Foreskin fibroblast (primary cell): ENCODE measurements at places on chromosomes 5 and 9.

DNA sequence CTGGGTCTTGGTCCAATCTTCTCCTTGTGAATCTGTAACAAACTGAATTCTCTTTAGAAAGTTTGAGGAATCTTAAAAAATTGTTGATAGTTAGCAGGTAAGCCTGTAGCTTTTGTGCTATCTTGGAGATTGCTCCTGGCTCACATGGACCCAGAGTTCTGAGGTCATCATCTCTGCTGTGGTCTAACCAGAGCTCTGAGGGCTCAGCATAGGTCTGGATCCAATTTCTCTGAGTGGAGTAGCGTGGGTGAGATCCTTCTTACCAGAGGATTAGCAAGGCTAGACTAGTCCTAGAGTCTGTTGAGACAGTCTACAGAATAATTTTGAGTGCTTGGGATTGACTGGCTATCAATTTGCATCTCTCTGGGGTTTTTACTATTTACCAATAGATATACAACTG, 60.5 kb upstream of the IL6ST start:
- peak; percentile 67 for DNase-seq

GRCh38 chr5:135030956-135031812, 2.8 kb downstream of the PITX1 start:
- DNase-seq, result no peak

DNA sequence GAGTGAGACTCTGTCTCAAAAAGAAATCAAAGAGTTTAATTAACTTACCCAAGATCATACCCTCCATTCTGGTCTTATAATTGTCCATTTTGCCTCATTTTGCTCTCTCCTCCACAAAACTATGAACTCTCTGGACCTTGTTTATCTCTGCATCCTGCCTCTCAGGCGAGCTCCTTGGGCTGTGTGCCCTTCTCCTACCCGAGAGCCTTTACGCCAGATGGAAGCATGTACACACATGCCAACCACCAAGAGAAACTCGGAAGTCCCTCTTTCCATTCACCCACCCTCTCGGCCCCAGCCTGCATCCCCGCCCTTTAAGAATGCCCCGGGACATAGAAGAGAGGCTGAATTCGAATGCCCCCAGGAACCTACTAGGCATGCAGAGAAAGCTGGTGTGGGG, 25.9 kb downstream of the CPLX2 start:
- no peak for DNase-seq

- no peak for DNase-seq
Observed at GRCh38 chr5:145585443-145586148, 249.5 kb downstream of the PRELID2 start.

GRCh38 chr5:148540647-148541046, 113.7 kb downstream of the HTR4 start:
- peak; percentile 2 for DNase-seq

DNA sequence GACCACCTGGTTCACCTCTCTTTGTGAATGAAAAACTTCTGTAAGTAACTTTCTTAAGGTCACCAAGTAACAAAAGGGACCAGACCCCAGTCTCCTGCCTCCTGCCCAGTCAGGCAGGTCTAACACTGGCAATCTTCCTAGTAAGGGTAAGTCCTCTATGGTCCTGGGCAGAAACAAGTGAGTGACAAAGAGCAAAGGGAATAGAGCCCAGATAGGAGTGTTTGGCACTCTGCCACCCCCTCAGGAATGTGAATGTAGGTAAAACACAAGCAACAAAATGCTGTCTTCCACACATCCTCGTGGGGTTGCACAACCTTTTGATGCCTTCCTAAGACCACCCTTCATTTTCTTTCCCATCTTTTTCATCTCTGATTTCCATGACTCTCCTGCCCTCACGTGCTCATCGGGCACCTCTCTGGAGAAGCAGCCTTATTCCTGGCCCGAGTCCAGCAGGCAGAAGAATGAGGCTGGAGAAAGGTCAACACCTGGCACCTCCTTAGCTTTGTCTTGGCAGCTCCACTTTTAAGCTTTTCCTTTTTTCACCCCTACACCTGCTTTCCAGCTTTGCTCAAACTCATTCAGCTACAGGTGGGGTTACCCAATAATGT, 90.2 kb upstream of the LHFPL2 start:
- no peak for DNase-seq

DNA sequence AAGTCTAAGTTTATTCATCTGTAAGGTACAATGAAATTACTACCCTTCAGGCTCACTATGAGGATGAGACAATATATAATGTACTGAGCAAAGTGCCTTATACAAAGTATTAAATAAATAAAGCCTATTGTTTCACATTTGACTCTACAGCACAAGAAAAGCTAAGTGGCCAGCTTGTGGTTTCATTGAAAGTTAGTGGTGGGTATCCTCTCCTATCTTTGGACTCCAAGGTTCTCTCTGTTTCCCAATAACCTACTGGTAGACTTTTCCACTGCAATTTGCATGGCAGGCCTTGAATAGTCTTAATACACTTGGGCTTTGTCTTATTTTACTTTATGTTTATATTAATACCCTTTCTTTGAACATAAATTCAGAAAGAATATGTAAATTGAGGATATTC, 262.7 kb downstream of the DEPDC1B start:
- DNase-seq, result no peak

GRCh38 chr5:169083394-169084018, 217.4 kb downstream of the SLIT3 start:
- no peak for DNase-seq

DNA sequence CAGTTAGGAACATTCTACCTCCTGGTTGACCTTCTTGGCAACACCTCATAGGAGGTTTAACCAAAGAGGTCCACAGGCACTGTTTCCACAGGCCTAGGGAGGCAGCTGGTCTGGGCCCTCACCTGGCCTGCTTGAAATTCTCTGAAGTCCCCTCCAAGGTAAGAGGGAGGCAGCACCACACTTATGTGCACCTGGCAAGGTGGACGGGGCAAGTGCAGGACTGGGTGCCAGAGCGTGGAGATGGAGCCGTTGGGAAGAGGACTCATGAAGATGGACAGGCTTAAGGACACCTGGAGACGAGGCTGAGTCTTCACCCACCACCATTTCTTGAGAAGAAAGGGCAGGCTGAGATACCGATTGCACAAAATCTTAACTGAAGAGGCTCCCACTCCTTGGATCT, 6.6 kb upstream of the BARHL1 start:
- no peak for DNase-seq

- DNase-seq, result no peak
Observed at GRCh38 chr9:3887786-3888496, 362.1 kb upstream of the RFX3 start.

DNA sequence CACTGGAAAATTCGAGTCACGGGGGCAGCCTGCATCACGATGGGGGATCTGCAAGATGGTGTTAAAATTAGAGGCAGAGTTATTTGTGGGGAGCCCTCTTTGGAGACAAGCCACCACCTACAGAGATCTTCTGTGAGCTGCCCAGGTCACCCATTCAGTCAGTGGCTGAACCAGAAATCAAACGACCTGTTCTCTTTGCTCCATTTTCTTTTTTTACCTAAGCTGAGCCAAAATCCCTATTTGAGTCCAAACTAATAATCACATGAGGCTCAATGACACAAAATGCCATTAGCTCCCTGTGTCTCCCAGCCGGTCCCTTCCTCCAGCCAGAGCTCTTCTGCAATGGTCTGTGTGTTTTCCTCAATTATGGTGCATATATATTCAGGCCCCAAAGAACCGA, 394.2 kb downstream of the AGTPBP1 start:
- no peak for DNase-seq

- no peak for DNase-seq
Observed at GRCh38 chr9:35771943-35772342, 17.9 kb upstream of the MSMP start.

- peak; percentile 90 for DNase-seq
Observed at GRCh38 chr5:167294882-167295680, 996.4 kb upstream of the WWC1 start.

- DNase-seq, result peak; percentile 1
Observed at GRCh38 chr5:91607675-91608074, 224.6 kb upstream of the ARRDC3 start.

- DNase-seq, result peak; percentile 75
Observed at GRCh38 chr5:160269017-160269416, 39.7 kb downstream of the FABP6 start.

GRCh38 chr5:120314191-120314590, 149.9 kb upstream of the PRR16 start:
- peak; percentile 24 for DNase-seq

DNA sequence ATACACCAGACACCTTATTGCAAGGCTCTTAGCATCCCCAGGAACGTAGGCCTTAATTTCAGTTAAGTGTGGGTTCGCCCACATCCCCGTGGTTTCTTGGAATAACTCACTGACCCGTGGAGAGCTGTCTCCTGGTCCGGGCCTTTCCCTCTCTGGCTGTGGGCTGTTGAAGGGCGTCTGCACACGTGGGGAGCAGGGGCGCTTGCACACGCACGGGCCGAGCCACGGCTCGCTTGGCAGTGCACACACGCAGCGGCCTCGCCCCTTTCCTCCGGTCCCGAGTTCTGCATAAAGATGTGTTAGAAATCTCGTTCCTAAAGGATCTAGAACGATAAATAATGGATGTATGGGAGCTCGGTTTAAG, 141.9 kb downstream of the PBX3 start:
- no peak for DNase-seq

- no peak for DNase-seq
Observed at GRCh38 chr9:124830593-124830992, 22.7 kb upstream of the WDR38 start.

- DNase-seq, result no peak
Observed at GRCh38 chr5:6875376-6875775, 162.1 kb downstream of the TENT4A start.

DNA sequence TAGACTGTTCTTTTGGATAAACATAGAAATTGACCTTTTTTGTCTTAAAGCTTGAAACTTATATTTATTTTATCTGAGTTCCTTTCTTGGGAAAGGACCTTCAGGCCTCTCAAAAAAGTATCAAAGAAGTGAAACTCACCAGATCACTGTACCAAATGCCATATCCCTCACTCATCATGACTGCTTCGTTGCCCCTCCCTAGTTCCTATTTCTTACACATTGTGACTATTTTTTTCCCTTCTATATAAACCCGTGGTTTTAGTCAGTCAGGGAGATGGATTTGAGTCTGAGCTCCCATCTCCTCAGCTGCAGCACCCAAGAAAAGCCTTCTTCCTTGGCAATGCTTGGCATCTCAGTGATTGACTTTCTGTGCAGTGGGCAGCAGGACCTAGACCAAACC, 129.4 kb downstream of the LPAR1 start:
- no peak for DNase-seq

DNA sequence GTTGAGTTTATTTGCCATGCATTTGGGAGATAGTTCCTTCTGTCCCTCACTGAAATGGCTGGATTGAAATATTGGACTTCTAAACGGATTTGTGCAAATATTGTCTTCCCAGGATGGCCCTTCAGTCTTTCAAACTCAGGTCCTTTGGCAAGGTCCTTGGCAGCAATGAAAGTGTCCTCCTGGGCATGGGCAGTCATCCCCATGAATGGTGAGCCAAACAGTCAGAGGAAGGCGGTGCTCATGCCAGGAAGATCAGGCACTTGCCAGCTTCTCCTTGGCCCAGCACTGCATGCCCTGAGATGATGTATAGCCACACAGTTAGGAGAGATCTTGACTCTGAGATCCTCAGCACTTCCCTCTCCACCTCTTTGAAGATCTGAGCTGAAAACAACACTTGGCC, 221.4 kb upstream of the KLF4 start:
- no peak for DNase-seq

GRCh38 chr5:142655339-142656267, 30.3 kb downstream of the FGF1 start:
- peak; percentile 70 for DNase-seq

GRCh38 chr5:31890046-31890445, 251.1 kb downstream of the PDZD2 start:
- DNase-seq, result no peak

DNA sequence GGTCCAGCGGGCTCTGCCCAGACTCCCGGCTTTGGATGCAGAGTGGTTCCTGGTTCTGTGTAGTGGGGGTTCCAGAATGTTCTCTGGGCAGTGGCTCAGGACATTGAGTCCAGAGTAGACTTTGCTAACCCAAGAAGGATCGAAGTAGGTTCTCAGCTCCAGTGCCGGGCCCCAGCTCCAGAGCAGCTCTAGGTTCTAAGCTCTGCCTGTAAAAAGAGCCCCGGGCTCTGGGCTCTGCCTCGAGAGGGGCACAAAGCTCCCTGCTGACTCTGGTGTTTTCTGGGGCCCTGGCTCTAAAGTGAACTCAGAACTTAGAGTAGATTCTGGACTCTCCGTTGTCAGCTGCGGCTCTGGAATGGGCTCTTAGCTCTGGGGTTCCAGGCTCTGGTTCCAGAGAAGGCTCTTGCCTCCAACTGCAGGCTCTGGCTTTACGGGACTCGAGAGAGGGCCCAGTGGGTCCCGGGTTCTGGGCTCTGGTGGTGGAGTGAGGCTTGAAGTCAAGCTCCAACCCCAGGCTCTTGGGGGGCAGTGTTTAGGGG, 414 bp downstream of the WDR38 start:
- DNase-seq, result no peak

- DNase-seq, result no peak
Observed at GRCh38 chr9:106146886-106147285, 452.5 kb downstream of the TMEM38B start.

- no peak for DNase-seq
Observed at GRCh38 chr9:19619221-19619620, 169.6 kb downstream of the SLC24A2 start.

GRCh38 chr5:27908341-27908740, 870.0 kb upstream of the CDH9 start:
- no peak for DNase-seq

- no peak for DNase-seq
Observed at GRCh38 chr9:124813041-124813440, 36.1 kb downstream of the OLFML2A start.

DNA sequence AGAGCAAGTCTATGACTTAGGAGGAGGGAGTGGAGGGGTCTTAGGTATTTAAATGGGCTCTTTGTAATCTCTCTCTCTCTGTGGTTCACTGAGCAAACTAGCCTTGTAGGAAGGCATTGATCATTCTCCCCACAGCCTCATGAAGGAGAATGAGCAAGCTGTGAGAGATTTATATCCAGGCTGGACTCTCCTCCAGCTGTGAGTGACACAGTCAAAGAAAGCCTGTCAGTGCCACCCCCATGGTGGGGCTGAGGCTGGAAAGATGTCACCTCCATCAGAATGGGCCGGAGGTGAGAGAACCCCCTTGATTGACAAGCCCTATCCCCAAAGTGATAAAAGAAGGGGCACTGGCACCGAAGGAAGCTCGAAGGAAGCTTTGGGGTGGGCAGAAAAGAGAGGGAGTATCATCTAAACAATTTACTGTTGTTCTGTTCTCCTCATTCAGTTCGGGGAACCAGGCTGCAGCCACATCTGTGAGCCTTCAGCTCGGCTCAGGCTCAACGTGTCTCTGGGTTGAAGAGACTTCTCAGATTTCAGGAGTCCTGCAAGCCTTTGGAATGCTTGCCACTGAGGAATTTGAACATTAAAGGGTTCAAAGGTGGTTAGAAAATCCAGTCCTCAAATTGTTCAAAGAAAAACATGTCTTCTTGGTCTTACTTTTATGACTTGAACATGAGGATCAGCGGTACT, 538.2 kb upstream of the ZNF462 start:
- no peak for DNase-seq

- peak; percentile 41 for DNase-seq
Observed at GRCh38 chr5:126481243-126481642, 58.0 kb downstream of the GRAMD2B start.
